ENCODE measurements at places on chromosomes 1 and 21.

DNA sequence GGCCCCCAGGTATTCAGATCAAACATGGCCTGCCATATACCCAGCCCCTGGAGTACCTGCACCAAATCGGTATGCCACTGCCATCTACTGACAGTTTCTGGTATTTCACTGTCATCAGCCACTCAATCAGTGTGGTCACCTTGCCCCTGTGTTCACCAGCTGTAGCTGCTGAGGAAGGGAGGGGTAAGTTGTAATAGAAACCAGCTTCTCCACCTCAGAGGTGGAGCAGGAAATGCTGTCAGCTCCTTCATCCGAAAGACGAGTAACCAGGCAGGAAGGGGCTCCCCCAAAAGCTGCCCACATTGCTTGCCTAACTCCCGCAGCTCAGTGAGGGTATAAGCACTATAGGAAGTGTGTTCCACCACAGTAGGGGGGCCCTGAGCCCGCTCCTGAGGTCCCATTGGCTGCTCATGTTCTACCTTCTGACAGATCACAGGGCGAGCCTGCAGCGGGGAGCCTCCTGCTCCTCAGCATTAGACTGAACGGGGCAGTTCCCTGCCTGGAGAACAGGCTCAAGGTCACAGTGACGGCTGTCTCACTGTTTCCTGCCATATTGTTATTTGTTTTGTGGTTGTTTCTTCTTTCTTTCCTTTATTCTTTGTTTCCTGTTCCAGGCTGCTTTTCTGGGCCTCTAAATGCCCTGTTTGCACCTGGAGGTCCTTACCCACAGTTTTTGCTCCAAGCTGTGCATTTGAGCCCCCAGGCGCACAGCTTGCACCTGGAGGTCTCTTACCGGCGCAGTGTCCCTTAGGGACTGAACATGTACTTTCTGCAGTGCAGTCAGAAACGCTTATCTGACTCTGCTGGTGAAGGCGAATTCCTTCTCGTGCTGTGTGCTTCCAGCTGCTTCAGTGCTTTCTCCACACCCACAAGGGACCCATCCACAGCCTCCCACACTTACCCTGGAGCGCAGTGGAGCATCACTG is 1638.3 kb downstream of the MRPL39 start:
- peak; percentile 25 for DNase-seq

DNA sequence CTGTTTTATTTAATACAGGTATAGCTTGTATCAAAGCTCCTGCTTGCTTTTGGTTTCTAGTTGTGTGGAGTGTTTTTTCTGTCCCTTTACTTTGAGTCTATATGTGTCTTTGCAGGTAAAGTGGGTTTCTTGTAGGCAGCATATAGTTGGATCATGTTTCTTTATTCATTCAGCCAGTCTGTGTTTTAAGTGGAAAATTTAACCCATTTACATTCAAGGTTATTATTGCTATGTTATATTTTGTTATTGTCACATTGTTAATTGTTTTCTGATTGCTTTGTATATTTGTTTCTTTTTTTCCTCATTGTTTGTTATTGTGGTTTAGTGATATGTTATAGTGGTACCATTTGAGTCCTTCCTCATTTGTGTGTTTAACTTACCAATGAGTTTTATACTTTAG is 26.7 kb downstream of the CLDN19 start:
- DNase-seq: no peak

GRCh38 chr1:150268705-150269403 is at the start of gene APH1A:
TSS of gene APH1A (minus strand) at chr1:150269016. CDS start at chr1:150268810, 206 bp downstream.
- peak; percentile 96 for DNase-seq

DNA sequence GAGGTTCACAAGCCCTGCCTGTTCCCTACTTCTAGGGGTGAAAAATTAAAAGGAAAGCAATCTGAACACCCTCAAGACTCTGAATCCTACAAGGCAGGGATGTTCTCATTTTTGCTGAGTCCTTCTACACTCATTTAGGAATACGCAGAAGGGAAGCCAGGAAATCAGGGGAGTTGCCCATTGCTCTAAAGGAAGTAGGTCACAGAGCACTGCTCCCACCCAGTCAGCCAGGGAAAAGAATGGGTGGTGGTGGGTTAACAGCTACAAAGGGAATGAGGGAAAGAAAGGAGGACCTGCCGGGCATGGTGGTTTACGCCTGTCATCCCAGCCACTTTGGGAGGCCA is 2.4 kb upstream of the CTTNBP2NL start:
- DNase-seq: no peak

- no peak for DNase-seq
Observed at GRCh38 chr1:22410928-22411495, 40.6 kb upstream of the ZBTB40 start.

GRCh38 chr1:82318265-82318664 is 517.5 kb downstream of the ADGRL2 start:
- no peak for DNase-seq

DNA sequence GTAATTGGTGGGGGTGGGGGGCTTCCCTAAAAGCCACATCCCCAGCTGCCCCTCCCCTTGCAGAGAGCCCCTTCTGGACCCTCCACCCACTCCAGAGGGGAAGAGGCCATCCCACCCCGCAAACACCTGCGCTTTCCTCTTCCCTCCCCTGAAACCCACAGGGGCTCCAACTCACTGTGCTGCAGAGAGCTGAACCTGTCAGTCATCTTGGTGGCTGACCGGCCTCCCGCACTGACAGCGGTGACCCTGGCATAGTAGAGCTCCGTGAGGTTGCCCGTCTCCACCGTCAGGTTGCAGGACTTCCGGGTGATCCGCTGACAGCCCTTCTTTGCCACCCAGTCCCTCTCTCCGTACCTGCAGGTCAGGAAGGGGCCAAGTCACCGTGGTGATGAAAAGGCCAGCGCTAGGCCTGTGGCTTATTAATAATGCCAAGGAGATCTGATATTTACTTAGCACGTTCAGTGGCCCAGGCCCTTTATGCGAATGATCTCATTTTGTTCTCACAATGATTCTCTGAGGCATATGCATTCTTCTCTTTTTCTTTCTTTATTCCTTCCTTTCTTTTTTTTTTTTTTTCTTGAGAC is 5.9 kb downstream of the IL22RA1 start:
- DNase-seq: no peak

- DNase-seq: no peak
Observed at GRCh38 chr21:14956807-14957206, 108.0 kb downstream of the NRIP1 start.

- no peak for DNase-seq
Observed at GRCh38 chr1:5620997-5621396, 371.2 kb downstream of the NPHP4 start.

- no peak for DNase-seq
Observed at GRCh38 chr1:93399781-93400180, 48.1 kb upstream of the FNBP1L start.

GRCh38 chr21:27132266-27132665 is 165.4 kb upstream of the ADAMTS5 start:
- DNase-seq: no peak

GRCh38 chr1:82800721-82801120 is 1000.0 kb downstream of the ADGRL2 start:
- no peak for DNase-seq

DNA sequence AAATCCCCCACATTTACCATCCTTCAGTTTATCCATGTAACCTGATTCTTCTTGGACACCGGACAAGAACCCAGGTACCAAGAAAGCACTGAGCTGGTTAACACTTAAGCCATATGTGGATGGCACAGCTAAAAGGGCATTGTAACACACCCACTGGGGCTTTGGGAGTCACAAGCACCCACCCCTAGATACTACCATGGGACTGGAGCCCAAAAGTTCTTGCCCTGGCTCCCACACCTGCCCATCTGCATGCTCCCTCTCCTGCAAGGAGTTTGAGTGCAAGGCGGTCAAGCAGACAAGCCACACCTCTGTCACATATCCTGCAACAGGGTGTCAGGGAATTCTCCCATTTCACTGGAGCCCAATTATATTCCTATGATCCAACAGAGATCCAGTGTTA is 270.1 kb downstream of the USH2A start:
- DNase-seq: no peak

- no peak for DNase-seq
Observed at GRCh38 chr21:37787456-37787855, 128.8 kb downstream of the KCNJ6 start.

- no peak for DNase-seq
Observed at GRCh38 chr1:231200388-231201031, 38.7 kb downstream of the TRIM67 start.

- DNase-seq: no peak
Observed at GRCh38 chr1:193927550-193927949, 741.1 kb upstream of the B3GALT2 start.

- no peak for DNase-seq
Observed at GRCh38 chr1:59856725-59857338, 42.1 kb downstream of the HOOK1 start.

DNA sequence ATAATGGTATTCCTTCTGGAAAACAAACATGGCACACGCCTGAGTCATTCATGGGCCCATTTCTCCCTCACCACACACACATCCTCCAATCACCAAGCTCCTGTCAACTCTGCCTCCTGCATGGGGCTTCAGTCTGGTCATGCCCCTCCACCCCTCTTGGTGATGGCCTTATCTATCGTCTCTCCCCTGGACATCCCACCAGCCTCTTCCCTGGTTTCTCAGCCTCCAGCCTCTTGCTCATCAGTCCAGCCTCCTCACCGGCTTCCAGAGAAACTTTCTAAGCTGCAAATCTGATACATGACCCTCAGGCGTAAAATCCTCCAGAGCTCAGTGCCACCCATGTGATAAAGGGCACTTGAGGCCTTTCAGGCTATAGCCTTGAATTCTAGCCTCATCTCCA is 243.9 kb downstream of the FOXD2 start:
- no peak for DNase-seq

GRCh38 chr1:94925561-94926125 is 1.3 kb downstream of the CNN3 start:
- DNase-seq: peak; percentile 56

DNA sequence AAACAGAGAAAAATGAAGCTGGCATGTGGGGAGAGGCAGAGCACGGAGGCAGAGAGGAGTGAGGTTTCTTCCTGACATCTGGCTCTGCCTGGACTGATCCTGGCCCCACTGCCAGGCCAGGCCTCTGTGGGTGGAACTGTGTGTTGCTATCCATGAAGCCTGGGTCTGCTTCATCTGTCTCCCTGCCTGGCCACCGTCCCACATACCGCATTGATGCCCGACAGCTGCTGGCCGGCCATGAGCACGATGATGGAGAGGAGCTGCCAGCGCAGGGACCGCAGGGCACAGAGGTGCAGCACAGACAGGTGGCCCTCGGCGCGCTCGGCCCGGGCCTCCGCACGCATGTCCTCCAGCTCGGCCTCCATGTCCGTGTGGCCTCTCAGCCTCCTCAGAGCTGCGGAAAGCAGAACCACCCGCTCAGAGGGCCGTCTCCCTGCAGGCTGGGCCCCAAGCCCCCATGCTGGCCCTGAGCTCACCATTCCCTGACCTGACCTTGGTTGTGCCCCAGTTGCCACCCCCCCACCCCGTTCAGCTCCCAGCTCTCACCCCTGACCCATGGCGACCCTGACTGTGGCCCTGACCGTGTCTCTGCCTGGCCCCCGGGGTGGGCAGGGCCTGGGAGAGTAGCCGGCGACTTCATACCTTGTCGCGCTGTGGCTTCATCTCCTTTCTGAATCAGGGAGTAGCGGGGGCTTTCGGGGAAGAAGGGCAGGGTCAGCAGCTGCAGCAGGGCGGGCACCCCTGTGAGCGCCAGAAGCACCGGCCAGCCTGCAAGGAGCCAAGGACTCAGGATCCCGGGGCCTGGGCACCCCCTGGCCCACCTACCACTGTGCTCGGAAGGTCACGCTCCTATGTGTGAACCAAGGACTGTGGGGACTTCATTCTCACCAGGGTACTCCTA is 11.5 kb downstream of the SLC2A7 start:
- no peak for DNase-seq

- no peak for DNase-seq
Observed at GRCh38 chr21:41953831-41954653, at the start of gene C2CD2. TSS of gene C2CD2 (minus strand) at chr21:41954018. CDS start at chr21:41953648, 370 bp downstream.

DNA sequence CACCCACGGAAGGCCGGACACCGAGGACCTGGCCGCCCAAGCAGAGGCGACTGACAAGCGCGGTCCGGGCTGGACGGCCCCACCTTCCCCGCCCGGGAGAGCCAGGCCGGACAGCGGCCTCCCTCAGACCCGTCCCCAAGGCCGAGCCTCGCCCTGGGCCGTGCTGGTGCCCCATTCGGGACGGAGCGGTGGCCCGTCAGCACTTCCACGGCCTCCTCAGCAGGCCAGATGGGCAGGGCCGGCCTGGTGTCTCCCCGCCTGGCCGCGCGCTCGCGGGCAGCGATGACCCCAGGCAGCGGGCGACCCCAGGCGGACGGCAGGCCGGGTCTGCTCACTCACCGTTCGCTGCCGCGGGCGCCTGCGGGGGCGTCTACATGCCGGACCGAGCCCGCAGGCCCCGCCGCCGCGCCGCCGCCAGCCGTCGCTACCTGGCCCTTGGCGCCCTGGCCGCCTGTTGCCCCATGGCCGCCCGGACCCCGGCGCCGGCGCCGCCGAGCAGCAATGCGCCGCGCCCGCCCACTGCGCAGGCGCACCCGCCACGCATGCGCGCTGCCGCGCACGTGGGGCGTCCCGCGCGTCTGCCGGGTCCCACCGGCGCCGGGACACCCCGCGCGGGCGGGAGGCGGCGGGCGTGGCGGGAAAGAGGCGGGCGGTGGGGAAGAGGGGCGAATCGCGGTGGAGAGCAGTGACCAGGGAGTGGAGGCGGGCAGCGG is at the start of gene NADK:
Gene NADK, minus strand, starts transcription at position 521 of the 713 bp plus-strand sequence. CDS start 13,064 bp downstream, outside the sequence.
- DNase-seq: peak; percentile 51

GRCh38 chr1:188128761-188129160 is 1300.0 kb downstream of the PLA2G4A start:
- DNase-seq: no peak

DNA sequence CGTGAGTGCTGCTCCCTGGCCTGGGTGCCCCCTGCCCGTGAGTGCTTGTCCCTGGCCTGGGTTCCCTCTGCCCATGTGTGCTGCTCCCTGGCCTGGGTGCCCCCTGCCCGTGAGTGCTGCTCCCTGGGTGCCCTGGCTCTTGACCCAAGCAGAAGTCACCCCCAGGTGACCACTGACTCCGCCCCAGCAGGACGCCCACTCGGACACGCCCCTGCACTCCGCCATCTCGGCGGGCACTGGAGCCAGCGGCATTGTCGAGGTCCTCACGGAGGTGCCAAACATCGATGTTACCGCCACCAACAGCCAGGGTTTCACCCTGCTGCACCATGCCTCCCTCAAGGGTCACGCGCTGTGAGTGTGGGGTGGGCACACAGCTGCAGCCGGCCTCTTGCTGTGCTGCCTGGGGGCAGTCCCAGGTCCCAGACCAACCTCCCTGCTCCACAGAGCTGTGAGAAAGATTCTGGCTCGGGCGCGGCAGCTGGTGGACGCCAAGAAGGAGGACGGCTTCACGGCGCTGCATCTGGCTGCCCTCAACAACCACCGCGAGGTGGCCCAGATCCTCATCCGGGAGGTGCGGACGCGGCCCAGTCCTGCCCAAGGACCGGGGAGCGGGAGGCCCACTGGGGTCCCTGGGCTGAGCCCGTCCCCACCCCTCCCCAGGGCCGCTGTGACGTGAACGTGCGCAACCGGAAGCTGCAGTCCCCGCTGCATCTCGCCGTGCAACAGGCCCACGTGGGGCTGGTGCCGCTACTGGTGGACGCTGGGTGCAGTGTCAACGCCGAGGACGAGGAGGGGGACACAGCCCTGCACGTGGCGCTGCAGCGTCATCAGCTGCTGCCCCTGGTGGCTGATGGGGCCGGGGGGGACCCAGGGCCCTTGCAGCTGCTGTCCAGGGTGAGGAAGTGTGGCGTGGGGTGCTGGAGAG is 3.9 kb upstream of the MMP23B start:
- DNase-seq: no peak

GRCh38 chr1:216919060-216919970 is 196.1 kb upstream of the ESRRG start:
- DNase-seq: no peak
